ENCODE measurements at places on chromosomes 12 and 14. TPM values are rescaled to one million over a fixed set of nuclear protein-coding genes. Genes with fewer than 3 reads are reported as not detected.

The ZDHHC22 gene
- not detected for total RNA-seq

The MYF5 gene
- not detected for total RNA-seq

The RNF212B gene
- not detected for total RNA-seq

The MIP gene
- not detected for total RNA-seq

The RNASE12 gene
- not detected for total RNA-seq

The TRIM9 gene
- 0.17 TPM for total RNA-seq
